HCEC 1CT (cell line): ENCODE measurements at places on chromosomes 16 and 17.

- no peak for DNase-seq
Observed at GRCh38 chr17:8481089-8481488, 45.4 kb downstream of the NDEL1 start.

DNA sequence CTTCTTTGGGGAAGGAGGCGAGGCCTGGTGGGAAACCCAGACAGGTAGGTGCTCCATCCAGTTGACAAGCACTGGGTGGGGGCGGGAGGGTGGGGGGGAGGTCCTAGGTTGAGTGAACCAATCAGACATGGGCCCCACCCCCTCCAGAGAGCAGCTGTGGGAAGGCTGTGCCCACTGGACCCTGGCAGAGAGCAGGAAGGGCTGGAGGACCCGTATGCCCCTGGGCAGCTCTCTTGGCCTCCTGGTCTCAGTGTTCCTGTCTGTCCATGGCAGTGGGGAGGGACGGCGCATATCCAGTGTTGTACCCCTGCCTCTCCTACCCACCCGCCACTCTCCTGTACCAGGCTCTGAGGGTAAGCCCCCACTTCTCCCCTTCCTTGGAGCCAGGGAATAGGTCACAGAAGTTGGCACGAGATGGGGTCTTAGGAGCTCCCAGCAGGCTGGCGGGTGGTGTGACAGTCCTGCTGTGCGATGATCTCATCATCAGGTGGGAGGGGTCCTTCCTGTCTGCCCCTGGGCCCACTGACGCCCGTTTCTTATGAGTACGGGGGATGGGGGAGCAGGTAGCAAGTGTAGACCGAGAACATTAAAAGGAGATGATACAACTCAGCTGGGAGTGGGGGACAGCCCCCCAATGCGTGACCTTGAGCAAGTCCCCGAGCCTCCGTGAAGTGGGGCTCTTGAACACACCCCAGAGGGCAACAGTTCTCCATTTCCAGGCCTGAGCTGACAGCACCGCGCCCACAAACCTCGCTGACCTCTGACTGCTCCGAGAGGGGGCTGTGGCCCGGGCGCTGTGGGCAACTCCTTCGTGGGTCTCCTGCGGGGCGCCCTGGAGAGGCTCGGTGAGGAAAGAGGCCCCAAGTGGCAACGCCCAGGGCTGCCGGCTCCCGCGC is 1.2 kb upstream of the ZFPM1 start:
- DNase-seq, result no peak

GRCh38 chr17:1001640-1002411 is 4.9 kb downstream of the TIMM22 start:
- DNase-seq, result peak; percentile 24

DNA sequence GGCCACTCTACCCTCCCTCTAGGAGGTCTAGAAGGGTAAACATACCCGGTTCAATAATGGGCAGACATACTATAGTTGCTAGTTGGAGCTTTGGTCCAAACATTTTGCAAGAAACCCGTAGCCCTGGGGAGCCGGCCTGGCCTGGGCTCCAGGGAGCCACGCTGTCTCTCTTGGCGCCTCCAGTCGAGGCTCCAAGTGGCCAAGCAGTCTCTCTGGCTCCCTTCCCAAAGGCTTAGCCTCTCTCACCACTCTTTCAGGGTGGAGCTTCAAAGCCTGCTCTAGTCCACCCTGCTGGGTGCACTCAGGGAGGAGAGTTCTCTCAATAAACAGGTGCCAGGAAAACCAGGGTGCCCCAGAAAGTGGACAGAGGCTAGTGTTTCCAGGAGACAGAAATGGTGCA is 32.2 kb downstream of the RCVRN start:
- DNase-seq, result no peak
